Occipital lobe (tissue), 3 donors: ENCODE measurements at places on chromosomes 4 and X. TPM values are rescaled to one million over a fixed set of nuclear protein-coding genes. Genes with fewer than 3 reads are reported as not detected.

DNA sequence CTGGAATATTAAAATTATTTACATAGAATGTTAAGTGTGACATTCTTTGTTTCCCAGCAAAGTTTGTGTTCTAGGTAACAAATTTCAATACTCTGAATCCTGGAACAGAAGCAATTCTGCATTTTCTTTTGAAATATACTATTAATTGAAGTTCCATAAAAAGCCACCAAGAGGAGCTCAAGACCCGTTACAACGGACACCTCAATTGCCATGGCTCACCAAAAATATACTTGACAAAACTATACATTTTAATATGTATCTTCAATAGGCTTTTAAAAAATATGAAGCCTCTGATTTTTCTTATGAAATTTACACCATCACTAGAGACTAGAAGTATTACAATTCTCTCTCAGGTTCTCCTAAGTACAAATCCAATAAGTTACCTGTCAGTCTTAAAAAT is 111.4 kb downstream of the NYX start:
- no peak for DNase-seq

DNA sequence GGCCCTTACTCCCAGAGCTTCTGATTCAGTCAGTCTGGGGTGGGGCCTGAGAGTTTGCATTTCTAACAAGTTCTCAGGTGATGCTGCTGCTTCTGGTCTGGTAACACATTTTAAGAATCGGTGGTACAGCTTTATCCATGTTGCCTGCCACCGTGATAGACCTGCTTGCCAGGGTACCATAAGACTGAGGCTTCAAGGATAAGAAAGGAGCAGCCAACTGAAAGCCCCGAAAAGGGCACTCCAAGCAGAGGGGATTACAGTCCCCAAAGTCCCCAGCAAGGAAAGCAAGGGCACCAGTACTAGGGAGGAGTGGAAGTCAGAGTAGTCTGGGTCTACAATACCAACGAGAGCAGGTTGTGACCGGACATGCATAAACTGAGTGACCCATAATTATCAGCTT is 49.8 kb downstream of the APOO start:
- DNase-seq: no peak

The TMPRSS11E gene
- 0.16 TPM for total RNA-seq

The VCX2 gene
- total RNA-seq: not detected

The AKAP14 gene
- total RNA-seq: 1.4 TPM
